CD4-positive, alpha-beta T cell treated with Interleukin-1 beta for 1 hour (primary cell): ENCODE measurements at places on chromosomes 1 and 21.

GRCh38 chr1:168920456-168921094 lies 185.9 kb upstream of the ATP1B1 start:
- no peak for DNase-seq

GRCh38 chr1:219227360-219228057 lies 53.8 kb downstream of the LYPLAL1 start:
- no peak for DNase-seq

- DNase-seq = no peak
Measured at GRCh38 chr1:173616859-173617258, 14.0 kb upstream of the SLC9C2 start.

- DNase-seq = no peak
Measured at GRCh38 chr1:67174716-67175284, 8.5 kb downstream of the IL23R start.

DNA sequence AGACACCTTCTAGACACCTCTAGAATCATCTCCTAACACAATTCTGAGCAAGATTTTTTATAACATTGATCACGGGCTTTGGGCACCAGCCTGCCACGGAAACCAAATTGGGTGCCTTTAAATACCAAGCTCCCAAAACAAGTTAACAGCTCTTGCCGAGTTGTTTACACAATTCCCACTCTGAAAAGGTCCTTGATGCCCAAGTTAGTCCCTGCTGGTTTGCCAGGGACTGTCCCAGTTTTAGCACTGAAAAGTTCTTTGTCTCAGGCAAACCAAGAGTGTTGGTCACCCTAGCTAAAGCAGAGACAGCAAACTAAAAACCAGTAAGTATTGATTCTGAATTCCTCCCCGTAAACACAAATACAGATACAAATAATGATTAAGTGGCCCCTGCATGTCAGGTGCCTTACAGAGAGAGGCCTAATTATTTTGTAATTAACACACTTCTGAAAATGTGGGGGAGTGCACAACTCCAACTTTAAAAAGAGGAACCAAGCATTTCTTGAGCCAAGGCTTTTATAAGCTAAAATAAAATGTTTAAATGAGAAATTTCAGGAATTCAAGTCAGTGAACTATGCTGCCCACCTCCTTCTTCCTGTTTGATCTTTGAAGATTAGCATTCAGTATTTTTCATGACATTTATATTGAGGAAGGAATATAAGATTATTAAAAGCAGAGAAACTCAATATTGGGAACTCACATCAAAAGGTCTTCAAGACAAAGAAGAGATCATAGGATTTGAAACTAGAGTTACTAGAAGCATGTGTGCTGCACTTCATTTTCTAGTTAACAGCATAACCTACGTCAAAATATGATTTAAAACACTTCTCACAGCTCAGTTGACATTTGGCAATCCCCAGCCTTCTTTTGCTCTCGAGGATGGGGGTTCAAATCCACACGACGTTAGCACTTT lies 9.0 kb upstream of the UBE2U start:
- DNase-seq = no peak

GRCh38 chr1:159066108-159066507 lies 10.5 kb downstream of the AIM2 start:
- no peak for DNase-seq

DNA sequence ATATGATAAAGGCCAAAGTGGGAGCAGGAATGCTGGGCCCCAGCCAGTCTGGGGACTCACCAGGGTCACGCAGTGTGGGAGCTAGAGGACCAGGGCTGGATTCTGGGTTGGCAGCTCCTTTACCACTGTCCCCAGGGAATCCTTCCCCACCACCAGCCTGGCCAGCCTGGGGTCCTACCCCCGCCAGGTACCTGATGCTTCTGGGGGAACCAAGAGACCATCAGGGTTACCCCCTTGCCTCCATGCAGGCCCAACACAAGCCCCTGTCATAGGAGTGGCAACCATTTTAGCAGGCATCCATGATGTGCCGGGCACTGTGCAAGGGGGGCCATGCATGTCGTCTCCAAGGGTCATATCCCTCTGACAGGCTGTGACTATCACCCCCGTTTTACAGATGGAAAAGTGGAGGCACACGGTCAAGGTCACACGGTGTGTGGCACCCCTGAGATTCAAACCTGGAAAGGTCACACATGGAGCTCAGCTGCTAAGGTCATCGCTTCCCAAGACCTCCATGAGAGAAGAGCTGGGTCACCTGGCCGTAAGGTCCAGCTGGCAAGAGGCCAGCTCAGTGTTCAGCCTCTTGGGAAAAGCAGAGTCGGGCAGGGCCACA lies 16.4 kb downstream of the RUNX3 start:
- DNase-seq = no peak

DNA sequence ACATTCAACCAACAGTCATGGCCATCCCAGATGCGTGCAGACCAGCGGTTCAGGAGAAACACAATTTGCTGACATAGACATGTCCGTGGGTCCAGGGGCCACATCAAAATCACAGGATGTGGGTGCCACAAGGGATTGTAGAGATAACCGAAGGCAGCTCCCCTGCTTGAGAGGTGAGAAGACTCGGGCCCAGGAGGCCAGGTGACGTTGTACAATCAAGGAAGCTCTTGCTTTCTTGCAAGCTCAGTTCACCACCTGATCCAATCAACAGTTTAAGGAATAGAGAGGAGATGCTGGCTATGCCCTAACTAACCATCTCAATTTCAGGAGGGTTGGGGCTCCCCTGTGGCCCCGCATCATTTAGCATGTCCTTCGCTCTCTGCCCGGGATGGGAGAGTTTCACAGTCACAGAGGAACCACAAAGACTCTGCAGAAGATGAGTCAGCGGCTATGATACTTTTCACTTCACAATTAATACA lies 19.5 kb downstream of the UBASH3A start:
- peak; percentile 48 for DNase-seq

- DNase-seq = no peak
Measured at GRCh38 chr1:28323720-28324119, 5.1 kb upstream of the MED18 start.

DNA sequence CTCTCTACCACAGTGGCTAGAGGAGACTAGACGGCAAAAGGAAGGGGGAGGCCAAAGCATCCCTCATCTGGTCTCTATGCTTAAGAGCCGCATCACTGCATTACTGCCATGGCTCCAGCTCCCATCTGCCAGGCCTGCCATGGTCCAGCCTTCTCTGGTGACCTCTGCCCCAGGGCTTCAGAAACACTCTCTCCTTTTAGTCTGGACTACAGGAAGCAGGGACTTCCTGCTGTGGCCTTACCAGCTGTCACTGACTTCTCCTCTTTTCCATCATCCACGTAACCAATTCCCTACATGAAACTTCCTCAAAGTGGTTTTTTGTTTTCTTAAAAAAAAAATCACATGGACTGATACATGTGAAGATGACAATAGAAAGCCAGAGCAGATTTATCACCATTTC lies 323.1 kb upstream of the NFIA start:
- DNase-seq = no peak

- DNase-seq = peak; percentile 26
Measured at GRCh38 chr1:175297291-175297690, 104.7 kb upstream of the KIAA0040 start.

DNA sequence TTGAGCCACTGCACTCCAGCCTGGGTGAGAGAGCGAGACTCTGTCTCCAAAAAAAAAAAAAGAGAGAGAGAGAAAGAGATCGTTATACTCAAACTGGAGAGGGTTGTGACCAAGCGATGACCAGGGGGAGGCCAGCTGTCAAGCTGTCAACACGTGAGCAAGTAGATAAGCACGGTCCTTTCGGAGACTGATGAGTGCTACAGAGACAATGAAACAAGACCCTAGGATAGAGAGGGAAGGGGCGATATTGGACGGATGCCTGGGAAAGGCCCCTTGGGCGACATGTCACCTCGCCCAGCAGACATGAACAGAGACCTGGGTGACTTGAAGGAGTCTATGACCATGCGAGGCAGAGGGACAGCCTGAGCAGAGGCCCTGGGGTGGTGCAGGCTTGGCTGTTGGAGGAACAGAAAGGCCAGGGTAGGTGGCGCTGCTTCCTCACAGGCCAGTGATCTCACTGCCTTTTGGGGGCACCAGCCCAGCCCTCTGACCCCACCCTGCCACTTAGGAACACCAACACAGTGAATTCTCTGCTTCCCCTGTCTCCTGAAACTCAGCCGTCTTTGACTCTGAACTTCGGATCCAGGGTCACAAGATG lies 100.8 kb upstream of the IFFO2 start:
- no peak for DNase-seq

DNA sequence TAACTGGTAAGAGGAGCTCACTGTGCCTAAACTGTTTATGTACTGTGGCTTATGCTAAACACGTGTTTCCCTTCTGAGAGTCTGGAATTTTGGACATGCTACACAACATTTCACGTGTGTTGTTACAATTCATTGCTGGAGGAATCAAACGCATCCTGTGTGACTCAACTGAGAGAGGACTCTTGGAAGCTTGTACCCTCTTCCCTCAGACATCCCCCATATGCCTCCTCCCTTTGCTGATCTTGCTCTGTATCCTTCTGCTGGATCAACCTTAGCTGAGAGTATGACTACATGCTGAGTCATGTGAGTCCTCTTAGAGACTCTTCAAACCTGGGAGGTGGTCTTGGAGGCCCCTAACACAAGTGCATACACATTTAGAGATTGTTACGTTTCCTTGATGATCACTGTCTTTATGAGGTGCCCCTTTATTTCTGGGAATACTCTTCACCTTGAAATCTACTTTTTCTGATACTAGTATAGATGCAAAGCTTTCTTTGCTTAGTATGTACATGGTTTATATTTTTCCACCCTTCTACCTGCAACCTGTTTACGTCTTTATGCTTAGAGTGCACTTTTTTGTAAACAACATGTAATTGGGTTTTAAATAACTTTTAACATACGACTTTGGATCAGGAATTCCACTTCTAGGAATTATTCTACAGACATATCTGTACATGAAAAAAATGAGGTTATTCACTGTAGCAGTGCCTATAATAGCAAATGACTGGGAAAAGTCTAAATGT lies 8.7 kb downstream of the NPHP4 start:
- DNase-seq = no peak
